ENCODE measurements at places on chromosomes 5 and 9.

DNA sequence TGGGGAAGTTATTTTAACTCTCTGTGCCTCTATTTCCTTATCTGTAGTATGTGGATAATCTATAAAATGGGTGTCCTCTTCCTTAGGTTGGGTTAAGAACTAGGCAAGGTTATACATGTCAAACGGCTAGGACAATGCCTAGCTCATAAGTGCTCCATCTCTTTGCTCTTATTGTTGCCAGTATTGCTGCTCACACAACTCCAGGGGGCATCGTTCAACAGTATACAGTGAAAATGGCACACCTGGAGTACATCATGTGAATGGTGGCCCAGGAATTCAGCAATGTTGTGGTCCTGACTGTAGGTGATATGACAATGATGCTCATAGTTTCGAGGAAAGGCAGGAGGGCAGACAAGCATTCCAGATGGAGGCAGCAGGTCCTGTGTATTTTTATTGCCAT lies 30.1 kb downstream of the SLIT3 start:
- no peak for DNase-seq

DNA sequence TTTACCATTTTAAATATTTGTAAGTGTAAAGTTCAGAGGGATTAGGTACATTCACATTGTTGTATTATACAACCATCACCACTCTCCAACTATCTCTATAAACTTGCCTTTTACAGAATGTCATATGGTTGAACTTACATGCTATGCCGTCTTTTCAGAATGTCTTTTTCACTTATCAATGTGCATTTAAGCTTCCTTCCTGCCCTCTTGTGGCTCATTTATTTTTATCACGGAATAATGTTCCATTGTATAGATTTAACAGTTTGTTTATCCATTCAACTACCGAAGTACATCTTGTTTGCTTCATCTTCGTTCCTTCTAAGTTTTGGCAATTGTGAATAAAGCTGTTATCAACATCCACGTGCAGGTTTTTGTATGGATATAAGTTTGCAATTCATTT lies 133.3 kb upstream of the C6 start:
- DNase-seq: no peak

DNA sequence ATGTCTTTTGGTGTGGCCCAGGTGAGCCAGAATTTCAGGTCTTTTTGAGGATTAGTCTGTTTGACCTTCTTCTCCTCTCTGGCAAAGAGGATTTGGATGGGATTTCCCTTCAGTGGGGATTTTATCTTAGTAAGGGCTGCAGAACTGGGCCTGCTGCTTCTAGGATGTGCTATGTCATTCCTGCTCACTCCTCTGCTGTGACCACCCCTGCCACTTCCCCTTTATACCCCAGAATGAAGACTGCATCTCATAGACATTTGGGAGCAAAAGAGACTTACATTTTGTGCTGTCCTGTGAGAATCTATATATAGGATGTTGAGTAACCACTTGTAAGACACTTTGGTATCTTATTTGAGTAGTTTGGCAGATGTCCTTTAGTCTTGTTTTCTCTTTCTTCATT lies 76.2 kb downstream of the ARHGAP26 start:
- DNase-seq: no peak

DNA sequence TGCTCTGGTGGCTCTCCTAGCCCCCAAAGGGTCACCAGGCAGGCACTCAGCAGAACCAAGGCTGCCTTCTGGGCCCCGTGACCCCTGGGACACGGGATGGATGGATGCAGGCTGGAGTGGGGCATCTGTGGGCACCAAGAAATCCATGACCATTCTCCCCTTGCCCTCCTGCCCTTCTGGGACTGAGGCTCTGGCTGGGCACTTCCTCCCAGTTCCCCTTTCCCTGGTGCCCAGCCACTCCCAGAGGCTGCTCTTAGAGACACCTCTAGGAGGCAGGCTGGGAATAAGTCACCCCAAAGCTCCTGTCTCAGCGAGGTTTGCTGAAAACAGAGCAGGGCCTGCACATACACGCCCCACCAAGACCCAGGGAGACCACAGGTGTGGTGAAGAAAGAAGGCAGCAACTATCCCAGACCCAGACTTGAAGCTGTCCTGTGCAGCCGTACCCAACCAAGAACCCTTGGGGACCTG lies 943 bp downstream of the STING1 start:
- DNase-seq: no peak

DNA sequence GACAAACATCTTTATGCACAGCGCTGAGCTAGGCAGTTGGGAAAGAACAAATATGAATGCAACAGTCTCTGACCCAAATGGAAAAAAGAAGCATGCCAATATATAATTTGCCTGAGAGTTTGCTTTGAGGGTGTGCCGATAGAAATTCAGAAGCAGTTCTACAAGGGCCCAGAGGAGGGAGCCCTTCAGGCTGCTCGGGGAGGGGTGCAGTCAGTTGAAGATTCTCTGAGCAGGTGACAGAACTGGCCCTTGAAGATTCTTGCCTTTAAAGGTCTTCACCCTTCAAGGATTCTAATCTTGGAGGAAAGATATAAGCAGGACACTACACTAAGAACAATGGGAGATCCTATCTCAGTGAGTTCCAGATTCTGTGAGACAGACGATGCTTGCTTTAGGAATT lies 3.7 kb upstream of the PAPPA start:
- no peak for DNase-seq

DNA sequence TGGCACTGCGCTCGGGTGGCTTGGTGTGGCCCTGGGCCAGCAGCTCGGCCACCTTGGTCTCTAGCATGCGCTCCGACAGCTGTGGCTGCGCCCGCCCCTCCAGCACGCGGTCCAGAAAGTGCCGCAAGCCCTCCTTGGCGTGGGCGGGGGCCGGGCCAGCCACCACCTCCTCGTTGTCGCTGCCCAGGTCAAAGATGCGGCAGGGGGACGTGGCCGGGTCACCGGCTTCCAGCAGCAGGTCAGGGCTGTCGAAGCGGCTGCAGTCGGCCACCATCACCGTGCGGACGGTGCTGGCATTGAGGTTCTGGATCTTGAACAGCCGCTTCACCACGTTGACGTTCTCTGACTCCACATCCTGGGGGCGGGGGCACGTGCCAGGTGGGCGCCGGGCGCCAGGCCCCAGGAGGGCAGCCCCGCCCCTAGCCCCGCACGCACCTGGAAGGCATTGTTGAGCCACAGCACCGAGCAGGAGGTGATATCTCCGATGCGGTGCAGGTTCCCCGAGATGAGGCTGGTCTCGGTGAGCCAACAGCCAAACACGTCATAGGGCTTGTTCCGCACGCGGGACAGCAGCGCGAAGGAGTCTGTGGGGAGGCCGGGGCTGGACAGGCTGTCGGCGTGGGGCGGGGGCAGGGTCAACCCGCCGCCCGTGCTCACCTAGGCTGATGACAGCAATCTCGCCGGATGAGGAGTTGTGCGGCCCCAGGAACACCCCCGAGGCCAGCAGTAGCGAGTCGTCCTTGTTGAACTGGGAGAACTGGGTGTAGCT lies 2.2 kb downstream of the FBXW5 start:
- no peak for DNase-seq

DNA sequence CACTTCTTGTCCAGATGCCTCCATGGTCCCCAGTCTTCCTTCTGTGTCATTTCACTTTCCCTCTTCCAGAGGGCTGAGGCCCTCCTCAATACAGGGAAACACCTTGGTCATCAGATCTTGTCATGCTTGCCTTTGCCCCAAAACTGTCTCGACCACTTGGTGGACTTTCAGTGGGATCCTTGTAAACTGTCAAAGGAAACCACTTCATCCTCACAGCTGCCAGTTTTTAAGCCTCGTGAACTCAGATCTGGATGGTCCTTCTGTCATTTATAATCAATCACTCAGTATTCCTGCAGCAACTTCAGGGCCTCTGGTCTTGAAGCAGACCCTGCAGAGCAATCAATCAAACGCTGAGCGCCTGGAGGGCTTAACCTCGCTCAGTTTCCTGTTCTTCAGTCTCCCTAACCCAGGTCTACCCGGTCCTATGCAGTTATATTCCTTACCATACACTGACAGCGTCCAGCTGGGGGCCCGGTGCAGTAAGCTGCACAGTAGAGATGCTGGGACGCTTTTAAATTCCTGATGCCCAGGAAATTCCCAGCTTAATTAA lies 74.6 kb downstream of the GOLPH3 start:
- no peak for DNase-seq

DNA sequence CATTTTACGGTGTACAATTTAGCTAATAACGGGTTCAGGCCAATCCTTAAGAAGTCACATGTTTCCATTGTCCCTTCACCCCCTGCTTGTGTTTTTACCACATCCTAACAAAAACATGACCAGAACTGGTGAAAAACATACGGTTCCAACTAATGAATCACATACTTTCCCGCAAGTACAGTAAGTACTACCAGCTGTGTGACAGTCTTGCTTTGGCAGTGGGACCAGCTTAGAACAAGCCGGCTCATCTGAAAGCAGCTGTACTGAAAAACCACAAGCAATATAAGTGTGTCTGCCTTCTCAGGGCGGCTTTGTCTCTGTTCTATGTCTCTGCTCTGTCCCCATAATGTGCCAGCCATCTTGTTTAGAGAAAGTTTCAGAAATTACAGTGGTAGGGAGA lies 242.5 kb downstream of the BNC2 start:
- DNase-seq: no peak

- no peak for DNase-seq
These were observed 66.8 kb downstream of the ARL15 start for GRCh38 chr5:54243483-54244080.

Measured in HuH-7.5 (cell line).